Activated naive CD8-positive, alpha-beta T cell treated with anti-CD3 and anti-CD28 coated beads, Interleukin-2, amount 50 U/mL, for 16 hours (primary cell): ENCODE measurements at places on chromosomes 4 and X.

- no peak for DNase-seq
Observed at GRCh38 chr4:82031376-82031927, 342.3 kb downstream of the HNRNPD start.

DNA sequence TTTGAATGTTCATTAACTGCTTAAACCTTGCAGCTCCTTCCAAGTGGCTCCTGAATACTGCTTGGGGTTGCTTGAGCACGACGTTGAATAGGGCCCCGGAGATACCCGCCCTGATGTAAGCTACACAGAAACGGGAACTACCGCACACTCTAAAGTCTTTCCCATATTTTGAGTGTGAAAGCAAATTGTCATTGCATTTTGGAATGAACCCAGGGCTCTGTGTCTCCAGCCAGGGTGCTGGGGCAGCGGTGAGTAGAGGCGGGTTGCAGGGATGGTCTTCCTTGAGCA is 59.4 kb upstream of the HELT start:
- no peak for DNase-seq

DNA sequence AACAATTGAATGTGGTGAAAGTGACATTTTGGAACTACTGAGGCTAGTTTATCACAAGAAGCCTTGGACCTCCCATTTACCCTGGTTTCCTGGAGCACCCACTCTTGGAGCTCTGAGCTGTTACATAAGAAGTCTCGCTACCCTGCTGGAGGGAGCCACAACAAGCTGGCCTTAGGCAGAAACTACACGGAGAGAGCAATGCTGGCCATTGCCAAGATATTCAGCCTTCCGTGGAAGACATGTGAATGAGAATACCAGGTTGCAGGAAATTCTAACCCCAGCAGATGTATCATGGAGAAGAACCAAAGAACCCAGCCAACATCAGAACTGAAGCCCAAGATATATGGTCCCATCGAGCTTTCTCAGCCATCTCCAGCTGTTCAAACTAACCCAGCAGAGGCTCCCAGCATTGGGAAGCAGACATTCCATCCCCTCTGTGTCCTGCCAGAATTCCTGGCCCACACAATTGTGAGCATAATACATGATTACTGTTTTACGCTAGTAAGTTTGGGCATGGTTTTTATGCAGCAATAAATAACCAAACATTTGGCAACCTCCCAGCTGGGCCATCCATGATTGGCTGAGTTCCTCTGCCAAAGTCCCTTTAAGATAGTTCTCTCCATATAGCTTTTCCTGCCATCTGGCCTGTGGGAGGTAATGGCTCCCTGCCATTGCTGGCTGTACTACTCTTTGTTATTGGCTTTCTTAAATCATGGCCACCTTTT is 17.9 kb upstream of the PDE5A start:
- DNase-seq: no peak

DNA sequence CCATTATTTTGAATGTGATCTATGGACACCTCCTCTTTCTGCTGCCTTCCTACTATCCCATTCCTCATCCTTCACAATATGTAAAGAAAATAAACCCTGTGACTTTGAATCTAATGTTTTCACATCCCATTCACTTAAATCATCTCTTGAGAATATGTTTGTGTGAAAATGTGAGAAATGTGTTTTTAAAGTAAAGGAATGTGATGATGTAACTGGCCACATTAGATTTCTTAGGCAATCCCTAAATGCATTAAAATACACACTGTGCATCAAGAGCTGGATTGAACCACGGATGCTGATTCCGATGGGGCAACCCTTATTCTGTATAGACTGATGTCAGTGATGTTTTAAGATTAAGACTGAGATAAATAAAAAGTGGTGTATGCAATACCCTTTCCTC is 558.9 kb upstream of the TENM3 start:
- DNase-seq: no peak

DNA sequence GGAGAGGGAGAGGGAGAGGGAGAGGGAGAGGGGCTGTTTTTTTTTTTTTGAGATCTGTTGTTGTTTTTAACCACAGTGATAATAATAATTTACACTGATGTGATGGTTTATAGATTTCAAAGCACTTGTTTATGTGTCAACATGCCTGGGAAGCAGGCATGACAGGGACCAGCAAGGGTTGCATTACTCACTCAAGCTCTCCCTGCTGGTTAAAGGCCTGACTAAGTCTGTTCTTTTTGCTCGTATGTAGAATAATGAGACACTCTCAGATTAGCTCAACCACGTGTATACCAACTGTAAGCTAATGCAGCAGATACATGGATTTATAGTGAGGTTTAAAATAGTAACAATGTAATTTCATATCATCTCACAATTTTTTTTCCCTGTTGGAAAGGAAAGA is 134.6 kb upstream of the BOD1L1 start:
- no peak for DNase-seq

GRCh38 chr4:184368731-184369130 is 105.6 kb downstream of the IRF2 start:
- DNase-seq: no peak

DNA sequence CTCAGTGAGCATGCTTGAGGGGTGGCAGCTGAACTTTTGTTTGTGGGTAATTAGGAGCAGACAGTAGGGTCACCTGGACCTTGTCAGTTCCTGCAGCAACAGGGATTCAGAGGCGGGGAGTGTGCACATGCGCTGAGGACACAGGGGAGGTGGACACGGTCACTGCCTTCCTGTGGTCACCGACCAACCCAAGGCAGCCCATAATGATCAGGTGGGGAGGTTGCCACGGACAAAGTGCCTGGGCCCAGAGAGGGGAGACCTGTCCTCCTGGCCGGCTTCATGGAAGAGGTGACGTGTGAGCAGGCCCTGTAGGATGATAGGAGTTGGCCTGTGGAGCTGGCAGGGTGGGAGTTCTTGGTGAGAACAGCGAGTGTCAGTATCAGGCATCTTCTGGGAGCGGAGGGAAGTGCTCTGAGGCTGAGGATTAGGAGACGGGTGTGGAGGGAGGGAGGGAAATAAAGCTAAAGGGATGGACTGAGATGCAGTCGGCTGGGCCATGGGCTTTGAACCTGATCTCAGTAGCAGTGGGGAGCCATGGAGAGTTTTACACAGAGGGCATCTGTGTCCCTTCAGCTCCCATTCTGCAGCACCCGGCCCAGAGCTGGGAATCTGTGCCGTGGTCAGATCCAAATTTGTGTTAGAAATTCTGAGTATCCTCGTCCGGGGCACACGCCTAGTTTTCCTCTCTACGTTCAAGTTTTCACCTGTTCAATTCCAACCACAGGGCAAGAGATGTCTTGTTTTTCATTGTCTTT is 100.0 kb downstream of the PSAPL1 start:
- DNase-seq: no peak

- no peak for DNase-seq
Observed at GRCh38 chr4:78599931-78600375, 48.4 kb downstream of the ANXA3 start.

GRCh38 chrX:84248226-84248625 is 60.2 kb upstream of the RPS6KA6 start:
- no peak for DNase-seq

GRCh38 chr4:78776079-78776728 is at the start of gene BMP2K:
Gene BMP2K, plus strand, starts transcription at chr4:78776350. Its CDS starts 194 bp downstream, at chr4:78776544.
- peak; percentile 55 for DNase-seq

DNA sequence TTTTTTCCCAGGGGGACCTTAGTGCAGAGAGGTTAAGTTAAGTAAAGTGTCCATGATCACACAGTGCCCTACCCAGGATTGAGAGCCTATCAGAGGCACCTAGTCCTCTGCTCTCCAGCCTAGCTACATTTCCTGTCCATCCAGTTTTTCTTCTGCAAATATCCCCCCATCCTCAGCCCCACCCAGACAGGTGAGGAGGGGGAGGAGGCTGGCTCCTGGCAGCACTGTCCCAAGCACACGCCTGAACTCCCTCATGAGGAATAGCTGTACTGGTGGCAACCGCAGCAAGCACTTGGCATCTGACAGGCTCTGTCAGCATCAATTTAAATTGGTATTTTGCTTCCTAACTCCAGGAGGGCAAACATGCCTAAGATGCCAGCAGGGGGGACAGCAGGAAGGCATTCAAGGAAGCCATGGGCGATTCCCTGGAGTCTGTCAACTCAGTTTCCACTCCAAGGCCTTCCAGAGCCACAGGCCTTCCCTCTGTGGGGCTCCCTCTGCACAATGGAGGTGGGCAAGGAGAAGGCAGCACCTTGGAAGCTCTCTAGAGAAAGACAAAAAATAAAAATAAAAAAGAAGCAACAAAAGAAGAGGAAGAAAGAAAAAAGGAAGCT is 6.4 kb upstream of the FRMPD3 start:
- DNase-seq: no peak

DNA sequence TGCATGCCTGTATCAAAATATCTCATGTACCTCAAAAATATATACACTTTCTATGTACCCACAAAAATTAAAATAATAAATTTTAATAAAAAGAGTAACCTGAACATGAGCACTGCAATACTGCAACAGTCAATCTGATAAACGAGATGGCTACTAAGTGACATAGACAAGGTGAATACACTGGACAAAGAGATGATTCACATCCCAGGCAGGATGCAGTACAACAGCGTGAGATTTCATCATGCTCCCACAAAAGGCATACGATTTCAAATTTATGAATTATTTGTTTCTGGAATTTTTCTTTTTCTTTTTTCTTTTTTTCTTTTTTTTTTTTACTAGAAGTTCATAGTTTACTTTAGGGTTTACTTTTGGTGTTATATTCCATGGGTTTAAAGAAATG is 12.2 kb upstream of the FGF16 start:
- no peak for DNase-seq

- no peak for DNase-seq
Observed at GRCh38 chr4:28966982-28967381, 1753.2 kb upstream of the PCDH7 start.

- DNase-seq: no peak
Observed at GRCh38 chr4:151674804-151675391, 85.9 kb downstream of the GATB start.

DNA sequence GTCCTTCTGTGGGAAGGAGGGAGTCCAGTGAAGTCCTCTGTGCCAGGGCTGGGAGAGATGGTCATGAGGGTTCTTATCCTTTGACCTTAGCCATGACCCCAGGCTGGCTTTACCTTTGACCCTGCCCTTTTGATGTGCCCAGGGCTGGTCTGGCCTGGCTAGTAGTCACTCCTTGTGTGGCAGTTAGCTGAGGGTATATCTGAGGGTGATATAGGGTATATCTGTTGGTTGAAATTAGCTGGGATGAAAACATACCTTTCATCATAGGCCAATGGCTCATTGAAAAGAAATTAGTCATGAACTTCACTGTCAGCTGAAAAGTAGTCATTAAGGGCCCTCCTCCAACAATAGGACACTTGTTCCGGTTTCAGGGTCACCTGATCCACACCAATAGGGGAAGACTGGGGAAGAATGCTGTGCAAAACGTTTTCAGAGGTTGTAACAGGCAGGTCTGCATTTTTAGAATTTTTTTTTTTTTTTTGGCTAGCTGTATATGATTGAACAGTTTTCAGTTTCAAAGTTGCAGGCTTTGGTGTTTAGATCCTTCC is 74.6 kb upstream of the STOX2 start:
- DNase-seq: no peak

GRCh38 chr4:100117750-100118149 is 72.5 kb downstream of the DDIT4L start:
- DNase-seq: no peak

- no peak for DNase-seq
Observed at GRCh38 chr4:83771113-83771705, 235.3 kb downstream of the GPAT3 start.

DNA sequence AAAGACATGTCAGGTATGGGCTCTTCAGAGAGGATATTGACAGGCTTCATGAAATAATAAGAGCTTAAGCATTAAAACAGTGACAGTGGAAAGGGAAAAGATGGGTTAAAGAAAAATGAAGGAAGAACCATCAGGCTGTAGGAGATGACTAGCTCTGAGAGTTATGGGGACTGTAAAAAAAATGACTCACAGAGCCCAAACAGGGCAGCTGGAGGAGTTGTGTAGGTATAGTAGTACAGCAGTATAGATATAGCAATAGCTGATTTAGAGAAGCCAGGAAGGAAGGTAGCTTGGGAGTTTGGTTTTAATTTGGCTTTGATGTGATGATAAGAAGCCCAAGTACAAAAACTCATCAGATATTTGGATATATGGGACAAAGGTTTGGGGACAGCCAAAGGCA is 66.6 kb downstream of the FREM3 start:
- no peak for DNase-seq

- no peak for DNase-seq
Observed at GRCh38 chrX:22163326-22163725, 109.4 kb upstream of the CBLL2 start.

DNA sequence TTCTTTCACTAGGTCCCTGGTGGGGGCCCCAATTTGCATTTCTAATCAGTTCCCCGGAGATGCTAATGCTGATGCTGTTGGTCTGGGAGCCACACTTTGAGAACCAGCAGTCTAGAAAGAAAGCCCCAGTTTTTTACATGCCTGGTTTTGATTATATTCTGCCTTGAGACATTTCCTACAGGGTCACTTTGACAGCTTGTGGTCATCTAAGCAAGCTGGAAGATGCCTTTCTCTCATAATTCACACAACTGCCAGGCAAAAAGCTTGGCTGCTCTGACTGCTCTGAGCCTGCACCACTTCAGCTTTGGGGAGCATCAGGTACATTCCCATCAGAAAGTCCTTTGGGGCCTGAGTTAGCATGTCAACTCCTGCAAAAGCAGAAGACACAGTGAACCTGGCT is 5.9 kb upstream of the PLAC1 start:
- DNase-seq: no peak

DNA sequence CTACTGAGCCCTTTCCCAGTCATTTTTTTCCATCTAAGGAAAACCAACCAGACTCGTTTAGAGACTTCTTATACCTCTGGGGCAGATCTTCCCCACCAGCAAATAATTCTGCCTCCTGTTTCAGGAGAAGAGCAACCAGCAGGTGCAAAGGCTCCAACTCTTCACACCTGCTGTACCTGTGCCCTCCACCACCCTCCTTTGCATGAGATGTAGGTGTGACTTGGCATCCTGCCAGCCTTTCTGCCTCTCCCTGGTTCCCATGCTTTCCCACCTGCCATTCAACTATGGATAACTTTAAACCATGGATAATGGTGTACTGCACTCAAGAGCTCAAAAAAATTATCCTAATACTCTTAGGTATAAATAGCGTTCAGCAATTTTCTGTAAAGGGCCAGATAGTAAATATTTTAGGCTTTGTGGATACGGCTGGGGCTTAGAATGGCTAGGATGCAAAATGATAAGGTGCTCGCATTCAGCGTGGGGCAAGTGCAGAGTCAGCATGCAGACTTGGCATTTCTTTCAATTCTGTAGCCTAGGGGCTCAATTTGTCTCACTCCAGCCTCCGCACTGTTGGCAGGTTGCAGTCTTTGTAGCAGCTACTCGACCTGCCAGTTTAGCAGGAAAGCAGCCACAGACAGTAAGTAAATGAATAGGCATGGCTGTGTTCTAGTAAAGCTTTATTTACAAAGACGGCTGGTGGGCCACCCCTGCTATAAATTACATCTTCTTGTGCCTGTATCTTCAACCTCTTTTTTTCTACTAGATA is 79.8 kb downstream of the HCCS start:
- no peak for DNase-seq

DNA sequence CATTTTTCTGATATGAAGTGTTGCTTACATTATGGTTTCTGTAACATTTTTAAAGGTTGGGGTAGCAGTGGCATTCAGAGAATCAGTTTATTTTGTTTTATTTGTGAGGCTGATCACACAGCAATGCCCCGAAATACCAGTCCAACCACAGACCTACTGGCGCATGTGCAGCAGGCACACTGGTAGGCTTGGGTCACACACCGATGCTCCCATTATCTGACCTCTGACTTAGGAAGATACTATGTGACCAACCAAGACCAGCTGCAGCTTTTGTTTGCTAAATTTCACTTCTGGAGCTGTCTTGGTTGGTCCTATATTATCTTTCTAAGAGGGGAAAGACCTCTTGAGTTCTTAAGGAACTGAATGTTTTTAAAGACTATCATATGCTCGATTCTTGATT is 18.7 kb downstream of the PGM2 start:
- no peak for DNase-seq

GRCh38 chr4:112343330-112344080 is 46.3 kb downstream of the ALPK1 start:
- DNase-seq: no peak
